ENCODE measurements at places on chromosomes 6 and 20.

GRCh38 chr6:3653528-3654070 is 97.9 kb downstream of the PXDC1 start:
- DNase-seq, result no peak

GRCh38 chr6:124719913-124720312 is 242.3 kb upstream of the RNF217 start:
- DNase-seq, result no peak

- no peak for DNase-seq
Observed at GRCh38 chr6:40162074-40162473, 227.8 kb upstream of the MOCS1 start.

GRCh38 chr6:116895935-116896334 is 18.9 kb downstream of the RFX6 start:
- DNase-seq, result no peak

DNA sequence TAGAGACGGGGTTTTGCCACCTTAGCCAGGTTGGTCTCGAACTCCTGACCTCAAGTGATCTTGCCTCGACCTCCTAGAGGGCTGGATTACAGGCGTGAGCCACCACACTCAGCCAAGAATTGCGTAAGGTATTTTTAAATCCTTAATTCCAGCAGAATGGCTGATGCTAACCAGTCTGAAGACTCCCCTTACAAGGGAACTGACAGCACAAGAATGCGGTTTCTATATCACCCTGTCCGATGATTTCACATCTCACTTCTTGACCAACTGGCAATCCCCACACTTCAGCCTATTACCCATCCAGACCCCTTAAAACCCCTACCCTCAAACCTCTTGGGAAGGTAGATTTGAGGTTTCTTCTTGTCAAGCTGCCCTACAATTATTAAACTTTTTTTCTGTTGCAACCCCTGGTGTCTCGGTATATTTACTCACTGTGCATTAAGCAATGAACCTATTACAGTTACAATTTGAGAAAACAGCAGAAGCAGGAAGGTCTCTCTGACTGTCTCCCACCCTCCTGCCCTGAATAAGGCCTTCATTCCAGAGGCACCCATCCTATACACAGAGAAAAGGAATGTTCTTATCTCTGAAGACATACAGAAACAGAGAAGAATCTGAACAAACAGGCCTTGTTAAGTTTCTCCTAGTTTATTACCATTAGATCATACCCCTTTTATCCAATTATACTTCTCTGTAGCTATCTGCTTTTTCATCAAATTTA is 164.9 kb downstream of the ARHGAP18 start:
- no peak for DNase-seq

DNA sequence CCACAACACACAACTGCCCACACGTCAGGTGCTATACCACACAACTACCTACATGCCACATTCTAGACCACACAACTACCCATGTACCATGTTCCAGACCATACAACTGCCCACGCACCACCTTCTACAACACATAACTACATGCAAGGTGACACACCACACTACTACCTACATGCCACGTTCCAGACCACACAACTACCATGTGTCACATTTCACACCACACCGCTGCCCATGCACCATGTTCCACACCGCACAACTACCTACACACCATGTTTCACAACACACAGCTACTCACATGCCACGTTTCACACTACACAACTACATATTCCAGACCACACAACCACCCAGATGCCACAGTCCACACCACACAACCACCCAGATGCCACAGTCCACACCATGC is 19.8 kb downstream of the THBS2 start:
- no peak for DNase-seq

- no peak for DNase-seq
Observed at GRCh38 chr20:53901064-53901463, 169.3 kb downstream of the BCAS1 start.

DNA sequence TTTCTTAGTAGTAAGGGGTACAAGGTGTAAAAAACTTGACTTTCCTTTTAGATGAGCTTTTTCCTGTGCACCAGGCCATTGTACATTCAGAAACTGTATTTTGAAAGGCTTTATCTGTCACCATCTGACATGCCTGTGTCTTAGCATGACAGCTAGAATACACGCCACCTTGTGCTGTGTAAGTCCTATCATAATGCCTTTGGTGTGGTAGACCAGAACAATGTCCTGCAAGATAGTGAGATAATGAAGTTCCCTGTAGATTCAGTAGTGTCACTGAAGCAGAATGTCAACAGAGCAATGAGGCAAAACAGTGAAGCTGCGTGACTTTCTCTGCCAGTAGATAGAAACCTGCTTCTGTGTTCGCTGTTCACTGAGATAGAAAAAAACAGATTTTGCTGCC is 105.8 kb downstream of the JAG1 start:
- no peak for DNase-seq

DNA sequence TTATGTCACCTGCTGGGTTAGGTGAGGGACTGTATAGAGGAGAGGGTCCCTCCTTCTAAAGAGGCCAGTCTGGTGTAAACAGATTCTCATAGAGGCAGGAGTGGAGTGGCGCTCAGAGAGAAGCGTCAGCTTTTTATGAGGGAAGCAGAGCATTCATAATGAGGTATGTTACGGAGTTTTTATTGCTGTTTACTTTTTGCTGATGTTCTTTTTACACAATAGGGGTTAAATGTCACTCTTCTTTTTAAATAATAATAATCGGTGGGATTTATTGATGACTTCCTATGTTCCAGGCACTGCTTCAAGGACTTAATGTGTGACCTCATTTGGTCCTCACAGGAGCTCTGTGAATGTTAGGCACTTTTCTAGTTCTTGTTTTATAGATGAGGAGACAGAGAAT is 79.9 kb downstream of the L3MBTL3 start:
- DNase-seq, result no peak

GRCh38 chr6:135145063-135145800 is 35.9 kb upstream of the MYB start:
- no peak for DNase-seq

- no peak for DNase-seq
Observed at GRCh38 chr6:93676581-93676980, 257.2 kb upstream of the EPHA7 start.

DNA sequence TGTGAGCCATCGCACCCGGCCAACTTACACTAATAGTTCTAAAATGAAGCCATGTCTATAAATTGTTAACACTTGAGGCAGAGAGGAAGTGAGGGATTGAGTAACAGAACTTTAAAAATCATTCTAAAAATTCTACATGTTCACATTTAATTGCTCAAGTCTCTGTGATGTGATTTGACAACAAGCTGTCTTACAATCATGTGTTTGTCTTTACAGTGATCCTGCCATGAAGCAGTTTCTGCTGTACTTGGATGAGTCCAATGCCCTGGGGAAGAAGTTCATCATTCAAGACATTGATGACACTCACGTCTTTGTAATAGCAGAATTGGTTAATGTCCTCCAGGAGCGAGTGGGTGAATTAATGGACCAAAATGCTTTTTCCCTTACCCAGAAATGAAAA is 23.6 kb downstream of the GTF2H5 start:
- no peak for DNase-seq

DNA sequence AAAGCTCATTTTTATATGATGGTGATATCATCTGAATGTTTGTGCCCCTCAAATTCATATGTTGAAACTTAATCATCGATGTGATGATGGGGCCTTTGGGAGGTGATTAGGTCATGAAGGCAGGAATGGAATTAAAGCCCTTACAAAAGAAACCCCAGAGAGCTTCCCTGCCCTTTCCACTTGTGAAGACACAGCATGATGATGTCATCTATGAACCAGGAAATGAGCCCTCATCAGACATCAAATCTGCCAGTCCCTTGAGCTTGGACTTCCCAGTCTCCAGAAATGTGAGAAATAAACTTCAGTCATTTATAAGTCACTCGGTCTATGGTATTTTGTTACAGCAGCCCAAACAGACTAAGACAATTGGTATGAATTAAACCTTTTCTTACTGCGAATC is 153.1 kb downstream of the MYB start:
- no peak for DNase-seq

DNA sequence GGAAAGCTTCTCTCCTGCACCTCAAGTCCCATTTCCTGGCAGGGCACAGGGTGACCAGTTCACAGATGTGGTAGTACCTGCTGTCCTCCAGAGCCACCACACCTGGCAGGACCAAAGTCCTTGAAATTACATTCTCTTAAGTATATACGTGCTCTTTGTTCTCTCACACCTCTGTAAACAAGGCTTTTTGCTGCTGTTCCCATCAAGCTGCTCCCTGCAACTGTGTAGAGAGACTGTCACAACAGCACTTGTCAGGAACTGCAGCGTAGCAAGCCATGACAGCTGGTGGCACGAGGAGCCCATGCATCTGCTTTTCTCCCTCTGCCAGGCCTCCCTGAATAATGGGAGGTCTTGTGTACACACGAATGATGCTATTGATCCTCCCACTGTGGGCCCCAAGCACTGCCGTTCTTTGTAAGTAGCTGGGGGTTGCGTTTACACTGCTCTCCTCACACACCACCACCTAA is 431.8 kb downstream of the CD83 start:
- no peak for DNase-seq

DNA sequence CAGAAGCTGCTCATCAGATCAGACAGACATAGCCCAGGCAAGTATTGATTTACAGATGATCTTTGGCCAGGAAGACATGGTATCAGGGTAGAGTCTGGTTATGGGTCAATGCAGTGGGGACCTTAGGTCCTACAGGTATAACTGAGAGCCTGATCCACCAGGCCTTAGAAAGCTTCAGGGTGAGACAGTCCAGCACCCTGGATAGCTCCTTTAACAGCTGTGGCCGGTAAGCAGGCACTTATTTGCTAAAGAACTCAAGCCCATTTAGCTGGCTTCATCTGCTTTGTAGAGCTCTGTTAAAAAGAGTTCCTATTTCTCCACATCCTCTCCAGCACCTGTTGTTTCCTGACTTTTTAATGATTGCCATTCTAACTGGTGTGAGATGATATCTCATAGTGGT is 39.6 kb downstream of the ESR1 start:
- DNase-seq, result no peak

- no peak for DNase-seq
Observed at GRCh38 chr6:110652520-110652919, 162.7 kb downstream of the CDK19 start.
